Upper lobe of left lung (tissue), 6 donors: ENCODE measurements at places on chromosomes 5 and 9. TPM values are rescaled to one million over a fixed set of nuclear protein-coding genes. Genes with fewer than 3 reads are reported as not detected.

The DDX46 gene
- total RNA-seq, result 46.8 TPM

The SLC1A3 gene
- 36.9 TPM for total RNA-seq

The TRPM3 gene
- total RNA-seq, result 0.17 TPM

The FCN2 gene
- not detected for total RNA-seq

The SLC36A2 gene
- total RNA-seq, result not detected

The KYAT1 gene
- 5.0 TPM for total RNA-seq

DNA sequence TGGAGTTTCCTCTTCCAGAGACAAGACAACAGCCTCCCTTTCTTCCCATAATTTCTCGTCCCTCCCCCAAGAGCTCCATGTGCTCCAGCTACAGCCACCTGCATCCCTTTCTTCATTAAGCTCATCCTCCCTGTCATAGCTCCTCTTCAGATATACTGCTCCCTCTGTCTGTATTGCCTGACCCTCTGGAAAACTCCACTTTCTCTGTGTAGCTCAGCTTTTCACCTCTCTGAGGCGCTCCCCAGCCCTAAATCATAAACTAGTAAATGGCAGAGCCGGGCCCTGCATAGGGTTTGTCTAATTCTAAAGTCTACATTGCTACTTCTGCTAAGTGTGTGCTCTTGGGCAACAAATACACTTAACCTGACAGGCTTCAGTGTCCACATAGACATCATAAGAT lies 8.8 kb upstream of the PLIN2 start:
- H3K4me1 ChIP-seq, result no peaks in the 10 kb centered on the region
- no peak overlapping the region for H3K4me3 ChIP-seq
- H3K27me3 ChIP-seq, result no peaks in the 10 kb centered on the region
- no peaks in the 10 kb centered on the region for H3K36me3 ChIP-seq

GRCh38 chr5:6379246-6379645 lies 899 bp upstream of the MED10 start:
- peaks cover 9% of the 10 kb centered on the region for H3K4me1 ChIP-seq
- H3K27ac ChIP-seq, result no peak overlapping the region
- H3K36me3 ChIP-seq, result peaks cover 20% of the 10 kb centered on the region
- H3K27me3 ChIP-seq, result no peaks in the 10 kb centered on the region

GRCh38 chr5:122392824-122393223 lies 80.8 kb downstream of the SNCAIP start:
- H3K4me1 ChIP-seq, result no peaks in the 10 kb centered on the region
- H3K36me3 ChIP-seq, result no peaks in the 10 kb centered on the region
- DNase-seq, result no peak
- H3K27ac ChIP-seq, result no peak overlapping the region
- no peaks in the 10 kb centered on the region for H3K27me3 ChIP-seq

DNA sequence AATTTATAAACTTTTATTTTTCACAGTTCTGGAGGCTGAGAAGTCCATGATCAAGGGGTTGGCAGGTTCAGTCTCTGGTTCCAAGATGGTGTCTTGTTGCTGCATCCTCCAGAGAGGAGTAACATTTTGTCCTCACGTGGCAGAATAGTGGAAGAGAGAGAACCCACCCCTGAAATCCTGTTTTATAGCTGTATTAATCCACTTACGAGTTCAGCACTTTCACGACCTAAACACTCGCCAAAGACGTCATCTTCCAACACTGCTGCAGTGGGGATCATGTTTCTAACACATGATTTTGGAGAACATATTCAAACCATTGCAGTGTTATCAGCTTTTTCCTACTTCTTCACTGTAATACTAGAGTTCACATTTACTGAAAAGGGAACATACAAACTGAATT lies 233.0 kb upstream of the ATP10B start:
- H3K4me1 ChIP-seq, result no peaks in the 10 kb centered on the region
- DNase-seq, result no peak
- H3K27ac ChIP-seq, result no peak overlapping the region
- H3K4me3 ChIP-seq, result no peak overlapping the region

DNA sequence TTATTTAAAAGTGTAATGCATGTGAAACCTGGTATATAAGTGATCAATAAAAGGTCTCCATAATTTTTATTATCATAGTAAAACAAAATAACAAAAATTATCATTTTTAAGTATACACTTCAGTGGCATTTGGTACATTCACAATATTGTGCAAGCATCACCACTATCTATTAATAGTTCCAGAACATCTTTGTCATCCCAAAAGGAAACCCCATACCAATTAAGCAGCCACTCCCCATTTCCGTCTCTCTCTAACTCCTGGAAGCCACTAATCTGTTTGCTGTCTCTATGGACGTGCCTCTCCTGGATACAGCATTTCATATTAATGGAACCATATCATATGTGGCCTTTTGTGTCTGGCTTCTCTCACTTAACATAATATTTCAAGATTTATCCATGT lies 7.6 kb downstream of the OLFML2A start:
- H3K4me3 ChIP-seq, result no peak overlapping the region
- no peaks in the 10 kb centered on the region for H3K36me3 ChIP-seq
- DNase-seq, result peak; percentile 12
- no peaks in the 10 kb centered on the region for H3K27me3 ChIP-seq
- peak overlapping the region; percentile 83 for H3K27ac ChIP-seq

GRCh38 chr5:54772684-54773083 lies 212.7 kb downstream of the ESM1 start:
- no peak overlapping the region for H3K4me3 ChIP-seq
- no peaks in the 10 kb centered on the region for H3K36me3 ChIP-seq
- no peaks in the 10 kb centered on the region for H3K4me1 ChIP-seq
- no peak overlapping the region for H3K27ac ChIP-seq

GRCh38 chr9:79395755-79396154 lies 176.0 kb upstream of the TLE4 start:
- no peak overlapping the region for H3K4me3 ChIP-seq
- no peaks in the 10 kb centered on the region for H3K4me1 ChIP-seq
- DNase-seq, result no peak
- H3K27ac ChIP-seq, result no peak overlapping the region
- H3K27me3 ChIP-seq, result no peaks in the 10 kb centered on the region

DNA sequence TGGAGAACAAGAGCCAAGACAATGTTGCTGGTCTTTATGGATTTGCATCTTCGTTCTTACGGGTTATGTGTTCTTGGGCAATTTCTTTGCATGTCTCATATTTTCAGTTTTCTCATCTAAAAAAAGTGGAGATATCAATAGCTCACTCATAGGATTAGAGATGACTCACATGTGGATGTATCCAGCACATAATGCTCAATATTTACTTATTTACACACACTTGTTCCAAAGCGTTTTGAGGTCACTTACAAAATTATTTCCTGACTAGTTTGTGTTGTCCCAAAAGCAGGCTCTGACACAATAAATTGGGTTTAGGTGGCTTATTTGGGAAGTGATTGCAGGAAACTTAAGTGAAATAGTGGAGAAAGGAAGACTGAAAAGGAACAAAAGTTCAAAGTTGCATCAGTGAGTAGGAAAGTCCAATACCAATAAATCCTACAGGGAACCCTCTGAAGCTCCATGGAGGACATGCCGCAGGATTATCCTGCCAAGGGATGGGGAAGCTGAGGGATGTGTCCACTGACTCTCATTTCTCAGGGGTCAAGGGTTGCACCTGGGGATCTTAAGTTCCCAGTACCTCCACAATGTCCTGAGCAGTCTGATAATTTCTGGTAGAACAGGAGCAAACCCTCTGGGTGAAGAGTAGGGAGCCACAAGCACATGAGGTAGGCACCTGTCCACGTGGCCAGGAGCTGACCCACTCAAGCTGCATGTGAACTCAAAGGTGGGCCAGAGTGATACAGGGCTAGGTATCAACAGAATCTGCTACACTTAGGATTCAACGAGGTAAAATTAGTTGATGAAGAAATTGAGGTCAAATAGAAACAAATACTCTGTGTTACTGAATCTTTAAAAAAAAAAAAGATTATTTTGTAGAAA lies 37.4 kb upstream of the SLC44A1 start:
- no peak overlapping the region for H3K4me3 ChIP-seq
- peak overlapping the region; percentile 18 for H3K27ac ChIP-seq
- H3K27me3 ChIP-seq, result no peaks in the 10 kb centered on the region
- no peak for DNase-seq
- no peaks in the 10 kb centered on the region for H3K36me3 ChIP-seq
- peaks cover 4% of the 10 kb centered on the region for H3K4me1 ChIP-seq

GRCh38 chr5:73448463-73449136 lies at the start of gene FOXD1:
Gene FOXD1 (minus strand): TSS chr5:73448777. CDS start chr5:73448362, 415 bp downstream.
- H3K27ac ChIP-seq, result no peak within 1 kb of the TSS
- H3K4me1 ChIP-seq, result peaks cover 30% of the 10 kb centered on the region
- peak within 1 kb of the TSS; percentile 48 for H3K4me3 ChIP-seq
- peak; percentile 88 for DNase-seq

- no peak for DNase-seq
- no peaks in the 10 kb centered on the region for H3K36me3 ChIP-seq
These were observed 331.0 kb downstream of the GLIS3 start for GRCh38 chr9:3968891-3969290.

DNA sequence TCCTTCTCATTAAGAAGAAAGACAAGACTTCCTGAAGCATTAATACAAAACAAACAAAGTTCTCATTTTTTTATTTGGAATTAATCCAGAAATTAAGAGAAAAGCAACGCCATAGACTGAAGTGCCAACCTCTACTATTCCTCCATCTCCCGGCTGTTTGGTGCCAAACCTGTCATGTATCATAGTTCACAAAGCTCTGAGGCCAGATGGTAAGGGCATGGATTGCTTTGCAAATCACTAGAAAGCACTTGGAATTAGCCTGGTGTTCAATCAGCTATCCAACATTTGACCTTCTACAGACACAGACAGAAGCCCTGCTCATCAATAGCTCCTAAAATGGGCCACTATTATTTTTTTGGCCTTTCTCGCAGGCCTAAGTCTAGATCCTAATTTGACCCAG lies 33.8 kb downstream of the HTR1A start:
- H3K36me3 ChIP-seq, result no peaks in the 10 kb centered on the region
- no peaks in the 10 kb centered on the region for H3K27me3 ChIP-seq
- H3K4me3 ChIP-seq, result no peak overlapping the region
